ENCODE measurements at places on chromosomes 7 and 10. TPM values are rescaled to one million over a fixed set of nuclear protein-coding genes. Genes with fewer than 3 reads are reported as not detected.

The AKAP9 gene
- total RNA-seq = 36.0 TPM

The PLEKHA8 gene
- 4.3 TPM for total RNA-seq

The CHRM2 gene
- 115 TPM for total RNA-seq

The FAM25G gene
- total RNA-seq = not detected

The TFEC gene
- 2.0 TPM for total RNA-seq

The IFIT1 gene
- 29.6 TPM for total RNA-seq

The CDNF gene
- 1.9 TPM for total RNA-seq

The PAPOLB gene
- total RNA-seq = 0.23 TPM

The GBF1 gene
- 37.3 TPM for total RNA-seq

The NODAL gene
- total RNA-seq = not detected

The PON1 gene
- not detected for total RNA-seq

The HMX3 gene
- not detected for total RNA-seq

GRCh38 chr7:88203401-88203800 lies 16.4 kb downstream of the SRI start:
- no peak for DNase-seq

DNA sequence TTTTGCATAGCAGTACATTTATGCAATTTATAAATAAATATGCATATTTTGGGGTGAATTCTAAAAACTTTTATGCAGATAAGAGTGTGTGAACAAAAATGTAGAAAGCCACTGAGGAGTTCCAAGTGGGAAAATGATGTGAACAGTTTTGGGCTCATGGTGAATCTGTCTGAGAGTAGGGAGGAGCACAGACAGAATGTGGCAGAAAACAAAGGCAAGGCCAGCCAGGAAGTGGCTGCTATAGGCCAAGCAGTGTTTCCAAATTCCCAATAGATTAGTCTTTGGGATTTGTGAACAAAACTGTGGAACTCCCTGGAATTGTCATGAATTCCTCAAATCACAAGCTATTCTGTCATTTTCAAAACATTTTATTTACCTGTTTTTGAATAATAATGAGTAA lies 73.6 kb upstream of the AMPH start:
- DNase-seq = no peak

GRCh38 chr7:20220293-20220761 lies 3.1 kb upstream of the MACC1 start:
- no peak for DNase-seq

GRCh38 chr10:103350517-103351260 lies at the start of gene PCGF6:
PCGF6 (minus strand) TSS chr10:103351140; CDS start chr10:103351066, 74 bp downstream.
- DNase-seq = peak; percentile 94

- no peak for DNase-seq
Observed at GRCh38 chr10:92342796-92343195, 51.8 kb downstream of the MARCHF5 start.

DNA sequence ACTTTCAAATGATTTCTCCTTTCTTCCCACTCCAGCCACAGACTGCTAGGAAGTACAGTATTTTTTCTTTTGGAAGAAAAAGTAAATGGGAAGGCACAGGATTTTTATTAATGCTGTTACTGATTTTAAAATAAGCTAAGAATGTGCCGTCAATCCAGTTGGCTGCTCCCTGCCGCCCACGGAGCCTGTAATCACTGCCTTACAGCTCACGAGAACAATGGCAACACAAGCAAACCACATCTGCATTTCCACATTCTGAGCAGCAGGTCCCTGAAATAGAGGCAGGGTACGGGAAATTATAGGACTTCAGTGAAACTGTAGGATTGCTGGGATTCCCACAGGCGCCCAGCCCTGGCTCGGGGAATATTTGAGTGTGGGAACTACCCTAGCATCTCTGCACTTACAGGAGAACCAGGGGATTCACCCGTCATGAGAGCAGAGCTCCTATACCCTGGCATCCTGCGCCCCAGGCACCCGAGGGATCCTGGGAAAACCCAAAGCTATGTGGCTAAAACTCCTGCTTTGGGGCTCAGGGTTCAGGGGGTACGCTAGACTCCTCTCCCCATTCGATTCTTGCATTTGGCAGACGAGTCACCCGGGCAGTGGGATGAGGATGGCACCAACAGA lies 72.9 kb upstream of the TNS3 start:
- no peak for DNase-seq

DNA sequence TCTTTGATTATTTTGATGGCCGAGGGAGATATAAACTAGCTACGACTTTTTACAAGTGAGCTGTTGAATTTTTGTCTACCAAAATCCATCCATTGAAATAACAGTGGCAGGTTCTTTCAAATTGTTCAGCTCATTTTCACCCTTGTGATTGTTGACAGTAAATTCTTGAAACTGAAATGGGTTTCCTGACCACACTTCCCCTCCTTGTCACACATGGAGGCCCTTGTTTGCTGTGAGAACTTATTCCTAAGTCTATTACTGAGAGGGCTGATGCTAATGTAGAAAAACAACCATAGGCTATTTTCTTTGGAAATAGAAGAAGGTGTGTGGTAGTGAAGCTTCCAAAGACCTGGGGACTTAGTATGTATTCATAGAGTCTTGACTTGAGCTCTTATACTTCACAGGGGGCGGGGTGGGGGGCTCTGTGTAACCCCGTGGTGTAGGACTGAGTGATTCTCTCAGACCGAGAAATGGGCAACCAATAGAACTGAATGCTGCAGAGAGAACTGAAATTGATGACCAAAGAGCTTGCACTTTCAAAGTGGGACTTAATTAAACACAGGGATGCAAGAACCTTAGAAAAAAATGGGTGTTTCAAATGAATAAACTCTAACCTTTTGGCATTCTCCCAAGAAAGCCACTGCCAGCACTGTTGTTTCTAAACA lies 718.9 kb downstream of the CCSER2 start:
- DNase-seq = no peak

- DNase-seq = peak; percentile 40
Observed at GRCh38 chr7:154929006-154929726, 73.8 kb downstream of the PAXIP1 start.

- no peak for DNase-seq
Observed at GRCh38 chr7:45937301-45937700, 16.2 kb upstream of the IGFBP3 start.

GRCh38 chr7:80453699-80454340 lies 58.0 kb downstream of the GNAT3 start:
- DNase-seq = no peak

GRCh38 chr7:111364413-111364812 lies 197.9 kb downstream of the IMMP2L start:
- no peak for DNase-seq

DNA sequence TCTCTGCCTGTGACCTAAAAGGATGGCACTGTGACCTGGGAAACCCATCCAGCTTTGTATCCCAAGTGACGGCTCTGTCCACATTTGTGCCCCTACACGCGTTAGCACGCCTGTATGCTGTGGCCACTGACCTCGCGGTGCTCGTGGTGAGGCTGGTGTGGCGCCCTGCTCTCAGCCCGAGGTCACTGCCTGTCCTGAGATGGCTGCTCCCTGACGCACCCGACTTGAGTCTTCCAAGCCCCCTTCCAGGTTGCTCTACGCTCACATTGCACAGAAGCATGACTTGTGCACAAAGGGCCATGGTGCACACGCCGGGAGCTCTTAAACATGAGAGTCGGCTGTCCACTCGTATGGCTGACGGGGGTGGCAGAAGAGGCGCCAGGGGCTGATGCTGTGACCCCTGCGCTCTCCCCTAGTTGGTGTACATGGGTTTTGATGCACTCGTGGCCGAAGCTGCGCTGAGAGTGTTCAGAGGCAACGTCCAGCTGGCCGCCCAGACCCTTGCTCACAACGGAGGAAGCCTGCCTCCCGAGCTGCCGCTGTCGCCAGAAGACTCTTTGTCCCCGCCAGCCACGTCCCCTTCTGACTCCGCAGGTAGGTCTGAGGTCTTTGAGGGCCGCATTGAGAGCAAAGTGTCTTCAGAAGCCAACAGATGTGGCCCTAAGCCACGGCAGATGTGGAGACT lies 33.5 kb downstream of the WDR86 start:
- no peak for DNase-seq

GRCh38 chr10:4285121-4285520 lies 500.1 kb upstream of the KLF6 start:
- DNase-seq = no peak

GRCh38 chr7:93160410-93160809 lies 12.2 kb upstream of the SAMD9L start:
- DNase-seq = no peak

- DNase-seq = no peak
Observed at GRCh38 chr10:13515467-13515866, 13.3 kb downstream of the BEND7 start.

GRCh38 chr7:36723951-36724664 lies at the start of gene AOAH:
AOAH (minus strand) TSS chr7:36724494; CDS start chr7:36724148, 346 bp downstream.
- peak; percentile 76 for DNase-seq

- DNase-seq = no peak
Observed at GRCh38 chr7:132117636-132118035, 458.6 kb downstream of the PLXNA4 start.

- no peak for DNase-seq
Observed at GRCh38 chr7:158351051-158351450, 236.6 kb downstream of the PTPRN2 start.
